WTC11 (cell line): ENCODE measurements at places on chromosomes 13 and 19. TPM values are rescaled to one million over a fixed set of nuclear protein-coding genes. Genes with fewer than 3 reads are reported as not detected.

GRCh38 chr13:39283072-39283471 lies 244.8 kb downstream of the NHLRC3 start:
- no peak for DNase-seq

- no peak for DNase-seq
Measured at GRCh38 chr13:46903748-46904147, 6.9 kb upstream of the HTR2A start.

DNA sequence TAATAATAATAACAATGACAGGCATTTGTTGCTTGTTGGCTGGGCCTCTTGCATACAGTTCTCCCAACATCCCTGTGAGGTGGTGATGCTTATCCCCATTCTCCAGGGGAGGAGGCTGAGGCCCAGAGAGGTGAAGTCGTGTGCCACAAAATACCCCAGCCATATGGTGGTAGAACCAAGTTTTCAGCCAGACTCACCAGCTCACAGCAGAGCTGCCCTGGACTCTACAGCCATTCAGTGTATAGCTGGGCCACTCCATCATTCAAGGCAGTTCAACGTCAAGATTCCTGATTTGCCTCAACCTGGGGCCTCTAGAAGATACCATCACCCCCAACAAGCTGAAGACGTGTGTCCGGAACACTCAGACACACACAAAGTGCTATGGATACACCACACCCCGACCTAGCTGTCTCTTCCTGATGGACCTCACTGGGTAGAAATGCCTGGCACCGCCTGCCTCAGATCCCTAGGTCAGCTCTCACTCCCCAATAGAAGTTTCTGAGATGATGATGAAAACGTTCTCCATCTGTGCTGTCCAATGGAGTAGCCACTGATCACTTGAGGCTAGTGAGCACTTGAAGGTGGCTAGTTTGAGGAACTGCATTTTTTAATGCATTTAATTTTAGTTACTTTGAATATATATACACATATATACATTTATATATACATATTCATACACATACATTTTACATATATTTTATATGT lies 4.3 kb upstream of the CEACAM19 start:
- no peak for DNase-seq

DNA sequence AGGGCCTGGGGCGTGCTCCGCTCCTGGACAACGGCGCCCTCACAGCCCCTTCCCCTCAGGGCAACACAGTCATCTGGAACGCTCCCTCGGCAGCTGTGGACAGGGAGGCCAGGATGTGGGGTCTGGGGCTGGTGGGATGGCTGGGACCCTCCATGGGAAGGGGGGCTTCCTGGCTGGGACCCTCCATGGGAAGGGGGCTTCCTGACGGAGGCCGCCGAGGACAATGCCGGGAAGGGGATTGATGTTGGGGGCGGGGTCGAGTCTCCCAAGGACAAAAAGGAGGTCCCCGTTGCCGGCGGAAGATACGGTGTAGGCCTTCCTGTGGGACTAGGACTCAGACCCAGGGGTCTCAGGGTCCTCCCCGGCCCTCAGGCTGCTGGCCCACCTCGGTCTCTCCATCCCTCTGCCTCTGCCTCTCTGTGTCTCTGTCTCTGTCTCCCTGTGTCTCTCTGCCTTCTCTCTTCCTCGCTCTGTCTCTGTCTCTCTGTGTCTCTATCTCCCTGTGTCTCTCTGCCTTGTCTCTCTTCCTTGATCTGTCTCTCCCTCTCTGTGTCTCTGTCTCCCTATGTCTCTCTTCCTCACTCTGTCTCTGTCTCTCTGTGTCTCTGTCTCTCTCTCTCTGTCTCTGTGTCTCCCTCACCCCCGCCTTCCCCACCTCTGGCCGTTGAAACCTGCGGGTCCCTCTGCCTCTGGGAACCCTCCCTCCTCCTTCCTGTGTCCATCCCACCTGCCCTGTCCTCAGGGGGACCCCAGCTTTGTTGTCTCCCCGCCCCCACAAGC lies 2.7 kb upstream of the MADCAM1 start:
- no peak for DNase-seq

DNA sequence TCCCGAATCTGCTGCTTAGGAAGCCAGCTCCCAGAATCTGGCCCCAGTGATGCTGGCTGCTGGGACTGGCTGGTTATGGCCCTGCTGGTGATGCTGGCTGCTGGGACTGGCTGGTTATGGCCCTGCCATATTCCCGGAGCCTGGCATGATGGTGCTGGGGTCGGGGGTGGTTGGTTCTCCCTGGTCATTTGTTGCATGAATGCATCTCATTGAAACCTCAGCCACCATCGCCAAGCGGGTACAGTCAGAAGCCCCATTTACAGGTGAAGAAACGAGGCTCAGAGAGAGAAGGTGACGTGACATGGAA lies 2.1 kb downstream of the PGLYRP1 start:
- no peak for DNase-seq

DNA sequence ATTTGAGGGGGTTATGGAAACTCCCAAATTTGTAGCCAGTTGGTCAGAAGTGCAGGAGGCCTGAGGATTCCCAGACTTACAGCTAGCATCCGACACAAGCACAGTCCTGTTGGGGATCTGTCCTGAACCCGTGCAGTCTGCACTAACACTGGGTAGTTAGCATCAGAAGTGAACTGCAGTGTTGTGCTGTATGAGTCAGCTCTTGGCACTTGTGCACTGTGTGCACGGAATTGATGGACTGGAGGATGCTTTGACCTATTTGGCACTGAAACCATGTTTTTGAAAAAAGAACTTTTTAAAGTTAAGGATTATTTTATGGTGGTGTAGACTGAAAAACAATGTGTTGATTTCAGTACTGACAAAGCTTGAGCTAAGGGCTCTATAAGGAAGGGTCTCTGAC lies 279.0 kb downstream of the NHLRC3 start:
- no peak for DNase-seq

- DNase-seq = no peak
Measured at GRCh38 chr19:11268783-11269267, 6.5 kb upstream of the DOCK6 start.

DNA sequence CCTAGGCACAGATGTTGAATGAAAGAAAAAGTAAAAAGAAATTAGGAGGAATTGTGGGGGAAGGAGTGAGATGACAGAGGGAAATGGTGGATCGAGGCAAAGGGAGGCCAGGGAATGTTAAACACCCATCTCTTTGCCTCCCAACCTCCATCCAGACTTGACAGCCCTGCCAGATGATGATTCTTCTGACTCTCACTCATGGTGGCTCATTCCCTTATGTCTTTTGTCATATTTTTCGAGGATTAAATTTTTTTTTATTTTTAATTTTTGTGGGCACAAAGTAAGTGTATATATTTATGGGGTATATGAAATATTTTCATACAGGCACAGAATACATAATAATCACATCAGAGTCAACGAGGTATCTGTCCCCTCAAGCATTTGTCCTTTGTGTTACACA lies 42.8 kb downstream of the ADGRE1 start:
- no peak for DNase-seq

GRCh38 chr13:35016362-35017112 lies 74.5 kb downstream of the NBEA start:
- no peak for DNase-seq

GRCh38 chr13:39417643-39418042 lies 185.3 kb downstream of the LHFPL6 start:
- peak; percentile 31 for DNase-seq

GRCh38 chr19:42412661-42413076 lies 14.5 kb downstream of the LIPE start:
- no peak for DNase-seq

- no peak for DNase-seq
Measured at GRCh38 chr19:4491446-4491845, 19.3 kb downstream of the HDGFL2 start.

GRCh38 chr13:46855166-46855565 lies 41.7 kb downstream of the HTR2A start:
- no peak for DNase-seq

DNA sequence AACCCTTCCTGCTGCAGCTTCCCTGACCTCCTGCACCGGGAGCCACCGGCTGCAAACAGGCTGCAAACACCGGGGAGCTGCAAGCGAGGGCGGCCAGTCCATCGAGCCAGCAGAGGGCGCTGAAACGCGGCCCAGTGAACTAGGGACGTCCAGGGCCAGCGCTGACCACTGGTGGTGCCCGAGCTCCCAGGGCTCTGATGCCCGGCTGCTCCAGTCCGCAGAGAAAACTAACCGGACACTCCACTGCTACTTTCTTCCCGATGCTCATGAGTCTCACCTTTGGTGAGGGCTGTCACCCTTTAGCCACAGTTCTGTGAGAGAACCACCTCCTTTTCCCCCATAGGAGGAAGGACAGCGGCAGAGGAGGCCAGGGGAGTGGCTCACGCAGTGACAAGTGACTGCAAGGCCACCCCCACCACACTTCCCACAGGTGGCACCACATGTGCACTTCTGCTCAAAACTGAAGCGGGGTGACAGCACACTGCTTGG lies 82.8 kb upstream of the MTIF3 start:
- DNase-seq = peak; percentile 93

- no peak for DNase-seq
Measured at GRCh38 chr13:56752636-56753035, 388.1 kb upstream of the PRR20A start.

- DNase-seq = no peak
Measured at GRCh38 chr19:11570039-11570462, 7.4 kb downstream of the ACP5 start.

GRCh38 chr19:50330365-50331078 lies 1.3 kb upstream of the KCNC3 start:
- peak; percentile 96 for DNase-seq

DNA sequence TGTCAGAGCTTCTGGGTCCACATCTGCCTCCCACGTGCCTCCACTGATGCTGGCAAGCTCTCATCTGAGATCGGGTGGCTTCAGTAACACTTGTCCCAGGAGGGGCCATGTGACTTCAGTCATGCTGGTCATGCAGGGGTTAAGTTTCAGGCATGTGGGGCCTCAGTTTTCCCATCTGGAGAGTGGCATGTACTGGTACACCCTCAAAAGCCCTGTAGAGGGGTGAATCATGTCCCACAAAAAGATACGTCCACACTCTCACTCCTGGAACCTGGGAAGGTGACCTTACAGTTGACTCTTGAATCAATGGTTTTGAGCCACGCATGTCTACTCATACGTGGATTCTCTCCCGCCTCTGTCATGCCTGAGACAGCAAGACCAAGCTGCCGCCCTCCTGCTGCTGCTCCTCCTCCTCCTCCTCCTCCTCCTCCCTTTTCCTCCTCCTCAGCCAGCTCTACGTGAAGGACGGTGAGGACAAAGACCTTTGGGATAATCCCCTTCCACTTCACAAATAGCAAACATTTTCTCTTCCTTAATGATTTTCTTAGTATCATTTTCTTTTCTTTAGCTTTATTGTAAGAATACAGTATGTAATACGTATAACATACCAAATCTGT lies 53.7 kb downstream of the COMP start:
- no peak for DNase-seq

DNA sequence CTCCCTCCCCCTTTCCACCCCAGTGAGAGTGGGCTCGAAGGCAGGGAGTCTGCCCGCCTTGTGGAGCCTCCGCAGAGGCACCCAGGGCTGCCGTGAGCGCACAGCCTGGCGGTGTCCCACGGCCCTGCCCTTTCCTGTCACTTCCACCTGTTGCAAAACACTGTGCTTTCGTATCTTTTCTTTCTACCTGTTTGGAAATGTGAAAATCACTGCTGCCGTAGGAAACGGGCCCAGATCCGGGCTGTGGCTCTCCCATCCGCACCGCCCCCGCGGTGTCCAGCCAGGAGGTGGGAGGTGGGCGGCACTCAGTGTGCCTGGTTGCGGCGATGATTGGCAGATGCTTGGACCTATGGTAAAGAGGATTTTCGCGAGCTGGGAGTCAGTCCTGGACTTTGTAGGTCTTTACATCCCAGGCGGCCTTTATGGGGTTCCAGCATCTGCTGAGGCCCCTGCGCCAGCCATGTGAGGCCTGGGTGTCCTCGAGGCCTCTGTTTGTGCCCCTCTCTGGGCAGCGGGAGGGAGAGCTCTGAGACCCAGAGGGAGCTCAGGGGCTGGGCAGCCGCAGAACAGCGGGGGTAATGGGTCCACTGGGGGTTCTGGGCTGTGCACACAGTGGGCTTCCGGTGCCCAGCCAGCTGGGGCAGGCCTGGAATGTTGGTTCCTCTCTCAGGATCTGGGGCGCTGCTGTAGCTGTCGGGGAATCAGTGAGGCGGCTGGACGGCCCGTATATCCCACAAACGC lies 6.1 kb downstream of the STK11 start:
- peak; percentile 68 for DNase-seq

DNA sequence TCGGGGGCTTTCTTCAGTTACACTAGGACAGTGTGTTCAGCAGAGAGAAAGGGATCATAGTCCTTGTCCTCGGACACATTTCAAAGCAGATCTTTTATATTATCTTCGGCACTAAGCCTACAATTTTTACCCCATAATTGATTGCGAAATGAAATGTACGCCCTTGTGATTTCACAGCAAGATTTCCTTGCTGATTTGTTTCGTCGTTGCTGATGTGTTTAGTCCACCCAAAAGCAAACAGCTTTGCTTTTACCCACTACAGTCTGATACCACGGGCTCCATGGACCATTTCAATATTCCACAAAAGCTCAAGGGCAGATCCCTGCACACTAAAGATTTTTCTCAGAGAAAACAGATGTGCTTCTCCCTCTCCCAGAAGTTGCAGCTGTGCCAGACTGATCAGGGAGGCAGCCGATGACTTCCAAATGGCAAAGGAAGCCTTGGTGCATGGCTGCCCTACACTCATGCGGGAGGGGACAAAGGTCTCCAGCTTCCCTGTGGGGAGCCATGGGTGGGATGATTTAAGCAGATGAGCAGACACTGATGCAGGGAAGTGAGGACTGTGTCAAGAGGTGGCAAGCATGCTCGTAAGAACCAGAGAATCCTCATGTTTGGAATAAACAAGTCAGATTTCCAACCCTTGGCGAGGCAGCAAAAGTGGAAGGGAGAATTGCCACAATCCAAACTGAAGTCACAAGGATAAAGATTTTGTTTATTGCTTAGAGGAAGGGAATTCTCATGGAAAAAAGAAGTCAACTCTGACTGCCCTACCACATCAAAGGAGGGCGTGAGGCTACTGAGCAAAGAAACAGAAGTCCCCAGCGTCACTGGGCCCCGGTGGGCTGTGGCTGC lies 81.1 kb downstream of the STK24 start:
- DNase-seq = no peak

GRCh38 chr19:533364-534058 lies 2.0 kb downstream of the CDC34 start:
- no peak for DNase-seq

GRCh38 chr19:3578390-3578789 lies 5.6 kb downstream of the HMG20B start:
- no peak for DNase-seq

Gene KLF5
- 2.3 to 3.0 TPM (median 2.4 TPM) in 3 replicates for total RNA-seq

Gene PCDH20
- total RNA-seq = 1.3 to 1.4 TPM (median 1.3 TPM) in 3 replicates

Gene FAM83E
- total RNA-seq = 6.6 to 8.8 TPM (median 6.8 TPM) in 3 replicates

Gene CRTC1
- total RNA-seq = 12.3 to 17.0 TPM (median 16.3 TPM) in 3 replicates

Gene ZNF99
- total RNA-seq = 0.02 to 0.05 TPM in 2 of 3 replicates, not detected in the other

Gene TNFRSF19
- total RNA-seq = 0.20 to 0.27 TPM (median 0.23 TPM) in 3 replicates

Gene TEX101
- not detected in 3 replicates for total RNA-seq

Gene ZNF525
- total RNA-seq = 46.9 to 59.7 TPM (median 48.6 TPM) in 3 replicates

Gene FFAR1
- total RNA-seq = 0.07 TPM in 1 of 3 replicates, not detected in the others

Gene PSG7
- total RNA-seq = not detected in 3 replicates

Gene PRTN3
- total RNA-seq = 0.53 to 0.82 TPM (median 0.61 TPM) in 3 replicates

Gene MED26
- total RNA-seq = 11.7 to 14.2 TPM (median 12.3 TPM) in 3 replicates

Gene ALDH16A1
- 44.3 to 53.6 TPM (median 52.6 TPM) in 3 replicates for total RNA-seq

Gene SRRM5
- 0.34 to 0.44 TPM (median 0.42 TPM) in 3 replicates for total RNA-seq

Gene CEACAM8
- not detected in 3 replicates for total RNA-seq

Gene SEMA6B
- 45.1 to 52.1 TPM (median 49.1 TPM) in 3 replicates for total RNA-seq

Gene IL12RB1
- total RNA-seq = not detected in 3 replicates

Gene CGB1
- total RNA-seq = 0.87 TPM in 1 of 3 replicates, not detected in the others

Gene C1QTNF9
- total RNA-seq = not detected in 3 replicates
